Progenitor cell of endocrine pancreas (in vitro differentiated cells): ENCODE measurements at places on chromosomes 12 and 14.

DNA sequence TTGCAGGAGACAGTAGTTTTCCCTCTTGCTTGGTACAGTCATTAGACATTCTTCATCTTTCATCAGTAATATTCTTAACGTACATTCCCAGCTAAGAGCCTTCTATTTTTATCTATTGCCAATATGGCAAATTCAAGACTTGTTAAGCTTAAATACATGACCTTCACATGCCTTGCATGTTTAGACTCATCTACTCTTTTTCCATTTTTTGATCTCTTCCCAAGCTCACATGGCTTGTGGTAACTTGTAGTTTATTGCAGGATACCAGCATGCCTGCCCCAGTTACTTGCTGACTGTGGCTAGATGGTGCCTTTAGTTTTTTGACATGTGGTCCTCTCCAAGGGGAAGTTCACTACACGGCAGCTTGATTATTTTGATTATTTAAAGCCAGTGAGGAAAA is 729.0 kb downstream of the SLC6A15 start:
- DNase-seq: no peak

DNA sequence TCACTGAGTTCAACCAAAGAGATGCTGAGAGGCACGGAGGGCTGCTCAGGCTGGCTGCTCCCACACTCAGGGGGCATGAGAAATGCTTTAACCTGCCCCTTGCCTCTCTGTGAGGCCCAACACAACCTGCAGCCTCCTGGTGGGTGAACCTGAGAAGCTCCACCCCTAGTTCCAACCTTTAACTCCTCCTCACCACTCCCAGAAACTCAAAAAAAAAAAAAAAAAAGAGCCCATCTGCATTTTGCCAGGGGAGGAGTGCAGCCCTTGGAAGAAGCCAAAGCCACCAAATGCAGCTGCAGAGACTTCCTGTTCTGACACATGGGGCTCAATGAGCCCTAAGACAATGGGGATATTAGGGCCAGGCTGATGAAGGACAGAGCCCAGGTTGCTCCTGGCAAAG is 8.9 kb downstream of the KRT4 start:
- DNase-seq: no peak

DNA sequence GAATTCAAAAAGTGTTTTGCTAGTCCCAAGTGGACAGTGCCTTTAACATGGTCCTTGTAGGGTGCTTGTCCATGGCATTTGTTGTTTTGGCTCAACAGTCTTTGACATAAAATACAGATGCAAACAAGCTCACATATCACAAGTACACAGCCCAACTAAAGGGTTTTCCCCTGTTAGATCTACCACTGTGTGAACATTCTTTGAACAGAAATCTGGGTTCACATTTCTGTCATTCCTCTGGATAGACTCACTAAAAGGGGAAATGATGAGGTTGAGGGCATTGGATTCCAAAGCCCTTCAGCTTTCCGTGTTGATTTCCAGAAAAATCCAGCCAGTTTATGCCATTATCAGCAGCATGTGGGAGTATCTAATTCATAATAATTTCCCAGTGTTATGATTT is 54.1 kb downstream of the EP400 start:
- no peak for DNase-seq

DNA sequence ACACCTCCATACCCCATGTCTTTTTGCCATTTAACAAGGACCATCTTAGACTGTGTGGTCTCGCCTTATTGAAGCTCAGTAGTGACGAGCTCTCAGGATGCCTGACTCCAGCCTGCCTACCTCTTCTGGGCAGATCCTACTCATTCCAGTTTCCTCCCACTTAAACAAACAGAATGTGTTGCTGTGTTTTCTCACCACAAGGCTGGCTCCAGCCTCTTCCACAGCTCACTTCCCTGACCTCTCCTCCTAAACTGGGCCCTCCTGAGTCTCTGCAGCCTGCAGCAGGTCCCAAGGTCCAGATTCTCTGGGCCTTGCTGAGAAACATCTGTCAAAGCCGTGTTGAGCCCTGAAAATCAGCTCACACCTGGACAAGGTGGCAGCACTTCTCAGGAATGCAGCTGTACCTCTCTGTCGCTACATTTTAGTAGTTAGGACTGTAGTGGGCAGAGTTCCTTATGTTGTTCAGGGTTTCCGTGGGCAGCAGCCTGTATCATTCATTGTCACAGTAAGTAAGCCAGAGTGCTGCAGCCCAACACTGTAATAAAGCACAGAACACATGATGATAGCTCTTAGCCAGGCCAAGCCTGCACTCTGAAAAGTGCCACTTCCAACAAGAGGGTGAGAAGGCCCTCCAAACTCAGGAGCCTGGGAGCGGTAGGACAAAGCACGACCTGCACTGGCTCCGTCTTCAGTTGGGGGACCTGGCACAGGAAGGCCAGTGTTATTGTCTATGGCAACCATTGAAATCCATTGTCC is 68.5 kb downstream of the NKX2-1 start:
- DNase-seq: no peak

GRCh38 chr12:110819646-110820045 is 27.1 kb upstream of the CCDC63 start:
- DNase-seq: no peak

GRCh38 chr14:105488781-105489541 is 2.1 kb upstream of the TEDC1 start:
- no peak for DNase-seq

DNA sequence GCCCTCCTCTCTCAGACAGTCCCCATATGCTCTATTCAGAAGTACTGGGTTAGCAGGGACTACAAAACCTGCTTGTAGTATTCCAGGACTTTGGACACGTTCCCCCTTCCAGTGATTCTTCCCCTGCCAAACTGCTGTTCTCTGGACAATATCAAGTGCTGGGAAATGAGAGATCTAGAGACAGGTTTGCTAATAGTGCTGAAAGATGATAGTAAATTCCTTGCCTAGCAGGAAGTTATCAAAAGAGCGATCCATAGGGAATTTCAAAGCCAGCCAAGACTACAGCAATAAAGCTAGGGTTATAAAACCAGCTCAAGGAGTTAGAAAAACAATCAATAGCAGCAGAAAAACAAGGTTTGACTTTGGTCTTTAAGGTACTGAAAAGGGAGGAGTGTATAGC is 15.2 kb downstream of the SLC7A8 start:
- no peak for DNase-seq

DNA sequence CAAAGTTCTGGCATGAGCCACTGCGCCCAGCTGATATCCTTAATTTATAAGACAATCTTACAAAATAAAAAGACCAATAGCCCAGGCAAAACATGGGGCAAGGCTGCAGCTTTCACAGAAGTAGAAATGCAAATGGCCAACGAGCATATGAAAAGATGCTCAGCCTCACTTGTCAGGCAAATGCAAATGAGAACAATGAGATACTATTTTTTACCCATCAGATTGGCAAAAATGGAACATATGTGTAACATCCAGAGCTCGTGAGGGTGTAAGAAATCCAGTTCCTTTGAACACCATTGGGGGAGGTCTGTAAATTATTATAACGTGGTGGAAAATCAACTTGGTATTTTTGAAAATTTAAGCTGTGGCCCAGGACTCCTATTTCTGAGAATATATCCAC is 14.6 kb downstream of the MAP1LC3B2 start:
- DNase-seq: no peak

DNA sequence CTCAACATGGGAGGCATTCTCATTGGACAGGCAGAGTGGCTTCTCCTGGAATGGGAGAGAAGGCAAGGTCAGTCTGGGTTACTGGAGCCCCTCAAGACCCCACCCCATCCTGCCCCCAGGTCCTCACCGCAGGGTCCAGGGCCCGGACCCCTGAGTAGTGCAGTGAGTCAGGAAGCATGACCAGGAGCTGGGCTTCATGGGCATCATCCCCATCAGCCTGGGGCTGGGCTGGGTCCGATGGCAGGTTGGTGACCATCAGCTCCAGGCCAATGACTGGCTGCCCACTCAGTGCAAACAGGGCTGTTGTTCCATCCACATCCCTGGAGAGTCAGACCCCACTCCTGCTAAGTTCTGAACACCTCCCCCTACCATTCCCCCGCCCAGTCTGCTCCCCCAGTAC is 13.1 kb downstream of the ITGA7 start:
- no peak for DNase-seq

DNA sequence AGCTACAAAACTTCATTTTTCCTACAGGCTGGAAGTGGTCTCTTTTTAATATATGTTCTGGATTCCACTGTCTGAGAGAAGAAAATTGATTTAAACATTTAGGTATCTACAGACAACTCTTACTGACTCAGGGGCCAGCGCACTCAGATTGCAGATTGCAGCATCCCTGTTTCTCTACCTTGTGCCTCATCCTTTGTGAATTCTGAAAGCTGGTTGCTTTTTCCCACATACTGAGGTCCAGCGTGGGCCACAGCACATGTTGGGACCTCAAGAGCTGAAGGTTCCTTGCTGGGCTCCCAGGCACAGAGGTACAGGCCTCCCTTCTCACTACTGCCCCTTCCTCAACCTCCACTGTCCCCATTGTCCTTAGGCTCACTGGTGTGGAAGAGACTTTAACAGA is 101.7 kb upstream of the CCDC175 start:
- no peak for DNase-seq

- DNase-seq: no peak
These were observed 3.4 kb downstream of the KLRB1 start for GRCh38 chr12:9604287-9604686.

GRCh38 chr14:50109342-50109741 is 7.0 kb downstream of the VCPKMT start:
- DNase-seq: no peak

GRCh38 chr12:10491766-10492165 is 13.9 kb upstream of the EIF2S3B start:
- no peak for DNase-seq

GRCh38 chr12:22740656-22741355 is 115.8 kb downstream of the ETNK1 start:
- DNase-seq: no peak

GRCh38 chr14:84084056-84084630 is 1445.8 kb upstream of the FLRT2 start:
- DNase-seq: no peak

DNA sequence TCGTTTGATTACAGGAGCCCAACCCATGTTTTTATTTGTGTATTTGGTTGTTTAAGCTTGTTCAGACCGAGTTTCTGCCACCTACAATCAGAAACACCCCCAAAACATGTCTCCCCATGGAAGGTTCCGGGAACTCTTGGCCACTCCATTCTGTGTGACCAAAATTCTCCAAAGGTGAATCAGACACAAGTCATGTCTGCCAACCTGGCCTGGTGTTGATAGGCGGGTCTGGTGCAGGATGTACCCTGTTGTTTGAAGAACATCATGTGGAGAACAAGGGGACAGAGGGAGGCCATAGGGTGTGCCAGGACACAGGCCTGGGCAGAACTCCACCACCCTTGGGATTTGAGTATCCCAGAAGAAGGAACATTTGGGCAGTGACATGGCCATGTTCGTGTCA is 147.1 kb upstream of the MYL2 start:
- DNase-seq: no peak

DNA sequence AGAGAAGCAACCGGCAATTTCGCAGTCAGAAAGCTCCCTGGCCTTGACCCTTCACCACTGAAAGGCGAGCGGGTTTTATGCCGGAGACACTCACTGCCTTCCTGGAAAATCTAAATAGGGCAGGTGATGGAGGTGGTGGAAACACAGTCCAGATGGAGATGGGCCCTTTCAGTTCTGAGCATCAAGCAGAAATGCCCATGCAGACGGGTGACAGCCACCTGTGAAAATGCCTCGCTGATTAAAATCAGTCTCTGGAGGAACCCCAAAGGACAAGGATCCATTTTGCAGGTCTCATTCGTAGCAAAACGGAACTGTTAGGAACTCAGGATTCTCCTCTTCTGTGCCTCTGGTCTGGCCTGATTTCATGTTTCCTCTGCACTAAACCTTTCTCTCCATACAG is 74.2 kb downstream of the FZD10 start:
- no peak for DNase-seq

DNA sequence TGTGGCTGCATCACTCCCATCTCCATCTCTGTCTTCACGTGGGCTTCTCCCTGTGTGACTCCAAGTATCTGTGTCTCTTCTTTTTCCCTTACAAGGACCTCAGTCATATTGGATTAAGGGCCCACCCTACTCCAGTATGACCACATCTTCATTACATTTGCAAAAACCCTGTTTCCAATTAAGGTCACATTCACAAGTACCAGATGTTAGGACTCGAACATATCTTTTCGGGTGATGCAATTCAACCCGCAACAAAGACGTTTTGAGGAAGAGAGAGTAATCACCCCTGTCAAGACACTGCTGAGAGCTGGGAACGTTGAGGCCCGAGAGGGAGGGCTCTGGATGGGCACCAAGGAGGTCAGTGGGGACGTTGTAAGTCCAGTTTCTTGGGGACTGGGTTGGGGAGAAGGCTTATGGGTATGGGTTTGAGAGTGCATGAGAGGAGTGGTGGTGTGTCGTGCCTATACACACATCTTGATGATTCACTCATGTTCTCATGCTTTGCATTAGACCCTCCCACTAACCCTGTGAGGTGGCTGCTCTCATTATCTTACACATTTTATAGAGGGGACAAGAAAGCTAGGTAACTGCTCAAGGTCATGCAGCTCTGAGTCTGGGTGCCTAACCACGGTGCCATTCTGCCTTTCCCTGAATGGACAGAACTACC is 12.1 kb upstream of the IFI27 start:
- DNase-seq: no peak

- DNase-seq: no peak
These were observed 76.3 kb downstream of the SCFD1 start for GRCh38 chr14:30698463-30698862.

DNA sequence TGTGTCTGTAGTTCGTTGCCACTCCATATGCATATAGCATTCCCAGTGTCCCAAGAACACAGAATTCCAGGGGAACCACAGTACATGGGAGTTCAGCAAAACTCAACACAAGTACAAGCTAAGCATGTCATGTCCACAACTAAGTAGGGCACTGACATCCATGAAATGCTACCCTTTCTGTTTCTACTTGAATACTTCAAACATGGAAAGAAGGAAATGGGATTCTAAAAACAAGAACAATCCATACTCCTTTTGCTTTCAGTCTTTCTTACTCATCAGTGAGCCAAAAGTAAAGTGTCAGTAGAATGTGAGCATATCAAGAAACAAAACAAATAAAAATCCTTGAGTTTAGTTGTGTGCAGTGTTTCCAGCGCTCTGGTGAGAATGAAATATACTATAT is 36.0 kb upstream of the COCH start:
- DNase-seq: no peak
